ENCODE measurements at places on chromosomes 16 and 17.

DNA sequence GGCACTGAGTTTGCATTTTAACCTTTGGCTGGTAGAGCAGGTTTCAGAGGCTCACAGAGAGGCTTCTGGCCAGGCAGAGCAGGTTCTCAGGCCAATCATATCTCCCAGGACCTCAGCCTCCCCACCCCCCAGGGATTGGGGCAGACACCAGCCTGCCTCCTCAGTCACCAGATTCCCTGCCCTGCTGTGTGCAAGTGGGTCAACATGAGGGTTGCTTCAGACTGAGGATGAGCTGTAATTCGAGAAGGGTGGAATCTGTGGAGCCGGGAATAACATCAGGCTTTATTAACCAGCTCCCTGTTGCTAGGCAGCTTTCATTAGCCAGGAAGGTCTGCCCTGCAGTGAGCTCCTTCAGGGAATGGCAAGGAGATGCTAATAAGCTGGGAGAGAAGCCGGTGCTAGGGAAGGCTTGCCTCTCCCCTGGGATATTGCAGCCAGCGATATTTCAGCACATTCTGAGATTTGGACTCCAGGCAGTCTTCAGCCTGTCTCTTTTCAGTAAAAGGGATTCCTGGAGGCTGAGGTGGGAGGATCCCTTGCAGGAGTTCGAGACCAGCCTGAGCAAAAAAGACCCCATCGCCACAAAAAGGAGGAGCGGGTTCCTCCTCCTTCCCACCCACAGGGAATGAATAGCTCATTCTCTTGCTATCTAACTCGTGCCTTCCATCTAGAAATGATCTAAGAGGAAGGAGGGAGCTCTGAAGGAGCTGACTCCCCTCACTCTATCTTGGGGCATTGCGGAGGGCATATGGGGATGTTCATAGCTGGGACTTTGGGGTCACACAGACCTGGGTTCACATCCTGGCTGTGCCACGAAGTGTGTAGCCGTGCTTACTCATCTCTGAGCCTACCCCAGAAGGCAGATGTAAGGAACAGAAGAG lies 10.7 kb downstream of the SGSM2 start:
- peak; percentile 70 for DNase-seq

- DNase-seq: peak; percentile 15
Measured at GRCh38 chr16:17070882-17071592, 399.7 kb downstream of the XYLT1 start.

DNA sequence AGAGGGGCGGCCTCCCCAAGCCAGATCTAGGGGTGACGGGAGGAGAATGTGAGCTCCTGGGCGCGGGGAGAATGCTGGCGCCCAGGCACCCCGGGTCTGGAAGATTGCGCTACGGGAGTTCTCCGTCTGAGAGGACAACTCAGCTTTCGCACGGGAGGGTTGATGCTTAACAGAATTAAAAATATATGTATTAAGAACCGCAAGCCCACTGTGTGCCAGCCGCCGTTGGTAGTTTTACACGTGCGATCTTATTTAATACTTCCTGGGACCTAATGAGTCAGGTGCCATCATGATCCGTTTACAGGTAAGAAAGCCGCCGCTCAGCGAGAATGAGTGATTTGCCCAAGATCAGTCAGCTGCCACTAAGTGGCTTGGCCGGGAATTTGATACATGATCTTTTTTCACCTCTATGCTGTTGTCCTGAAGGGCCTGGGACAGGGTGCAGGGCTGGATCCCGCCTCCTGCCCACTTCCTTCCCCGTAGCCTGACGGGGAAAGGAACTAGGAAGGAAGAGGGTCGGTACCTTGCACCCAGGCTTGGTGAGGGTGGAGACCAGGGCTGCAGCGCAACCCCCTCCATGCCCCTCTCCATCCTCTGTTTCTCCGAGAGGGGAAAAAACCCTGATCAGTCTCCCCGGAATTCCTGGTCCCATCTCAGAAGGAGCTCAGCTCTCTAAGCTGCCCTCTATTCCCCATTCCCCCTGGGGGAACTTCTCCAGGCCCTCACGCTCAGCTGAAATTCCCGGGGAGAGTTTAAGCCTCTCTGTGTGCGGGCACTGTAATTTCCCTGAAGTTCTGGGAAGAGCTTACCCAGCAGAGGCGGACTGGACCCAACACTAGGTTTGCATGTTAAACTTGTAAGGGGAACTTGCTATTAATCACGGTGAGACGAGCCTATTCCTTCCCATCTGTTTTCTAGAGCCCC lies 983 bp downstream of the VAT1L start:
- DNase-seq: no peak

DNA sequence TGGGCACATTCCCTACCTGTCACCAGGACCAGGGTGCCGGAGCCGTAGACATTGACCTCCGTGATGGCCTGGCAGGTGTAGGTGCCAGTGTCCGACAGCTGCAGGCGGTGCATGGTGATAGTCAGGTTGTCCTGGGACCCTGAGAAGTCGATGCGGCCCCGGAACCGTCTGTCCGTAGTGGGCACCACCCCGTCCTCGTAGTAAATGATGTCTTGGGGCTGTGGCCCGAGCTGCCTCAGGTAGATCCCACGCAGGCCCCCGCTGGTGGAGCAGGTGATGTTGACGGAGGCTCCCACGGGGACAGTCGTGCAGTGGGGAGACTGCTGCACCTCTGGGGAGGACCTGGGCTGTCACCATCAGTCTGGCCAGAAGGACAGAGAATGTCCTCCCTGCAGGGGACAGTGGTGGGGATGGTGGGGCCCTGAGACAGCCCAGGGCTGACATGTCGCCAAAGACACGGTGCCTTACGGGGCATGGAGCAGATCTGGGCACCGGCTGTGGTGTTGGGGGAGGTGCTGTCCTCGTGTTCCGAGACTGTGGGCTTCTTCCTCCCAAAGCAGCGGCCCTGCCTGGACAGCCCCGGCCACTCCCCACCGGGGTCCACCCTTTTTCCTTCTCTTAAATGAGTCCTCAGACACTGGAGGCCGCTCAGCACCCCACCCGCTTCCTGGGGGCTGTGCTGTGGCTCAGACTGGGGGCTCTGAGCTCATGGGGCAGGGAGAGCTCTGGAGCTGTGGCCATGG lies 586 bp downstream of the CD7 start:
- DNase-seq: no peak

DNA sequence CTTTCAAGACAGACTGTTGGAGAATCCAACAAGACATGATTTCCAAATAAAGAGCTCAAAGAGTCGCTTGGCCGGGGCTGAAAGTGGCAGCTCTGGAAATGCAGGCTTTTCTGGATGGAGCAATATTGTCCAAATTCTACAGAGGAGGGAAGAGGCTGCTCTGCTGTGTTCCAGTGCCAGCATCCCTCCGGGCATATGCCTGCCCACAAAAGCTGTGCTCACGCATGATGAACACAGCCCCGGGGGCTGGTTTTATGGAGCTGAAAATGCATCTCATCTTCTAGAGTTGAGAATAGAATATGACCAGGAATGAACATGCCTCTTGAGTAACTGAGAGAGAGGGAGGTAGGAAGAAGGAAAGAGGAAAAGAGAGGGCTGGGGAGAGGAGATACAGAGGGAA lies 74.7 kb upstream of the TOX3 start:
- no peak for DNase-seq

DNA sequence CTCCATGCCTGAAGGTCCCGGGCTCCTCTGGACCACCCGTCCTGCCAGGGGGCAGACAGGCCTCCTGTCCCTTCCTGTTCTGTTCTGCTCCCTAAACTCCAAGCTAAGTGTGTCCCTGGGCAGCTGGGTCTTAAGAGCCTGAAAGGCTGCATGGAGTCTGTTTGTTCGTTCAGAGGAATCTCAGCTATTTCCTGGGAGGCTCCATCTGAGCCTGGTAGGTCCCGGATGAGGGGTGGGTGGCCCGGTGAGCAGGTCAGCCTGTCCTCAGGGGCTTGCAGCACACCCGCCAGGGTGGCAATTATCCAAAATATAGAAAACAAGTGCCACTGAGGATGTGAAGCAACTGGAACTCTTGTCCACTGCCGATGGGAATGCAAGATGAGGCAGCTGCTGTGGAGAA lies 12.6 kb downstream of the ACTG1 start:
- DNase-seq: no peak

DNA sequence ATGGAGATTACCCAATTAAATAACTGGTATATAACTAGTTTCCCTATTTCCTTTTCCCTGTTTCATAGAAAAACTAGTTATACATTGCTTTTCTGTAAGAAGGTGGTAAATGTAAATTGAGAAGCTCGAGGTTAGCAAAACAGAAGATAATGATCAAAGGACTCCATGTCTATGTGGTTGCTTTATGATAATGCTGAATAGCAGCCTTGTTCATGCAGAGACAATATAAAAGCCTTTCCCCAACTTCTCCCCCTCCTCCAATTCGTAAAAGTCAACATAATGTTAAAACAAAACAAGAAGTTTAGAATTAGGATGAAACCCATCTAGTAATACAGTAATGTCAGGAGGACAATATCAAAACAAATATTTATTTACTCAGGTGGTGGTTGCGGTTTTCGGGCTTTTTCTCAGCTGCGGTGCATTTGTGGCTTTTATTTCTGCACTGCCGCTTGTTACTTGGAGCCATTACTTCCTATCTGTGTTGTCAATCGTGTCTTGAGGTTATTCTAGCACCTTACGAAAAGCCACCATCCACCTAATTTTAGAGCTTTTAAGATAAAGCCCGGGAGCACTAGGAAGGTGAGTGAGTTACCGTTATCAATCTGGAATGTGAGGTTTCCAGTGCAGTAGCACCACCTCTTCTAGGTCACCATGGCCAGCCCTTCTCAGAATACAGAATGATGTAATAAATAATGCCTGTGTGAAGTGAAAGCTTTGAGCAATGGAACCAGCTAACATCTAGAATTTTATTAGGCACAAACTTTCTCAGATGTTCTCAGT lies 297.5 kb downstream of the CDH13 start:
- DNase-seq: peak; percentile 26

Data from HT-29 (cell line).